ENCODE measurements at places on chromosomes 6 and 20.

DNA sequence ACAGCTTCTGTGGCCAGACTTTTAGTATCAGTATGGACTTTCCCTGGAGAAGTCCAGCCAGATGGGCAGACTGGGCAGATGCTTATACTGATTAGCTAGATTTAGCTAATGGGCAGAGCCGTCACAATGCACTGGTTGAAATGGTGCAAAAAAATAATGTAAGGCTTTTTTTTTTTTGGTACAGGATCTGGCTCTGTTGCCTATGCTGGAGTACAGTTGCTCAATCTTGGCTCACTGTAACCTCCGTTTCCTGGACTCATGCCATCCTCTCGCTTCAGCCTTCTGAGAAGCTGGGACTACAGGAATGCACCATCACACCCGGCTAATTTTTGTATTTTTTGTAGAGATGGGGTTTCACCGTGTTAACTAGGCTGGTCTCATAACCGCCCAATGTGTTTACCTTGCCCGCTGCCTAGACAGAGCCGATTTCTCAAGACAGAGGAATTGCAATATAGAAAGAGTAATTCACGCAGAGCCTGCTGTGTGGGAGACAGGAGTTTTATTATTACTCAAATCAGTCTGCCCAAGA lies 16.4 kb upstream of the KIFC1 start:
- ATAC-seq: peak; percentile 78

DNA sequence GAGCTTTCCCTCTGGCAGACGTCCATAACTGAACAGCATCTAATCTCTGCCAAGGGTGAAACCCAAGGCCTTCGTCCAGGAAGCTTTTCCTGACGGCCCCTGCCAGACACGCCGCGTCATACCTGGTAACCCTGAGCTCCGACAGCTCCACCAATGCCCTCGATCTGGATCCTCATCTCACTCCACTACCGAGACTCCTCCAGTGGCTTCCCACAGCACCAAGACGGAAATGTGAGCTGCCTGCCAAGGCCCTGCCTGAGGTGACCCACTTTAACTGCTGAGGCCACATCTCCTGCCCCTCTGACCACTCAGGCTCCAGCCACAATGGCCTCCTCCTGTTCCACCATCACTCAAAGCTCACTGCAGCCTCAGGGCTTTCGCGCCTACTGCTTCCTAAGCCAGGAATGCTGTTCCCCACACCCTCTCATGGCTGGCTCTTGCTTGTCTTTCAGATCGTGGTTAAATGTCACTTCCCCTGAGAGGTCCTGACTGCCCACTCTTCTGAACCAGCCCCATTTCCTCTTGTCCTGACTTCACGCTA lies 143.2 kb downstream of the PREX1 start:
- ATAC-seq: no peak

DNA sequence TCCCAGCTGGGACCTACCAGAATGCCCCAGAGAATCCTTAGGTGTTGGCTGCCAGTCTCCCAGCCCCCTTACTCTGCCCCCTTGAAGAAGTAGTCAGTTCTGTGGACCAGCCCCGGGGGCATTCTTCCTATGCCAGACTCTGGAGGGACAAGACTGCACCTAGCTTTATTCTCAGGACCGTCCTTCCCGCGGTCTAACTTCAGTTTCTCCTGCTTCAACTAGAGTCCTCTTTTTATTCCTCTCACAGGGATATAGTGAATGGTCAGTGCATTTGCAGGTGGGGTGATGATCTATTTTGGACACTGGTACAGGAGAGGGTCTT lies 35.9 kb upstream of the MDFI start:
- no peak for ATAC-seq

DNA sequence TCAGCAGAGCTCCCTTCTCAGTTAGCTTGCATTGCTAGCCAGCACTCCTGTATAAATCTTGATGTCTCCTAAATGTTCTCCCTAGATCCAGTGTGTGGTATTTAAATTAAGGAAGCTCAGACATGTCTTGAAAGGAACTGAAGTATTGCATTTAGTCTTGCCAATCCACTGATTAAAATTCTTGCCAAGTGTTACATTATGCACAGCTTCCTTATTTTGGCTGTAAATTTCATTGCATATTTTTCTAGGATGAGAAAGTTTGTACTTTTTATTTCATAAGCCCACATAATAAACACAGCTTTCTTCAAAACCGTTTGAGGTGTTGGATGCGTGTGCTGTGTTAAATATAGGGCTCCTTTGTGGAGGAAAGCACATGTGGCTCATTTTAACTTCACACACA lies 329.8 kb upstream of the FLRT3 start:
- no peak for ATAC-seq

DNA sequence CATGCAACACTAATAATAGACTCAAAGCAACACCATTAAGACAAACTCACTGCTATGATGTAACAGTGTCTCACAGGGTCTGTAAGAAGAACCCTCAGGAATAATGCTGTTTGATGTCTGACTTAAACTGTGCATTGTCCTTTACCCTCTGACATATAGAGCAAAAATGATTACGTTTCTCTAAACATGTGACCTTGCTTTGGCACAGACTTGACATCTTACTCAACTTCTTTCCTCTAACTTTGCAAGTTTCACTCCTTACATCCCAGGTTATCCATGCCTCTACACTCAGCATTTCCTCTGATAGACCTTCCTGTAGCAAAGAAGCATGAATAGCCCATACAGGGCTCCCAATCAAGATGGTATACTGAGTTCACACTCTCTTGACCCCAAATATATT lies 252.7 kb downstream of the UST start:
- no peak for ATAC-seq

DNA sequence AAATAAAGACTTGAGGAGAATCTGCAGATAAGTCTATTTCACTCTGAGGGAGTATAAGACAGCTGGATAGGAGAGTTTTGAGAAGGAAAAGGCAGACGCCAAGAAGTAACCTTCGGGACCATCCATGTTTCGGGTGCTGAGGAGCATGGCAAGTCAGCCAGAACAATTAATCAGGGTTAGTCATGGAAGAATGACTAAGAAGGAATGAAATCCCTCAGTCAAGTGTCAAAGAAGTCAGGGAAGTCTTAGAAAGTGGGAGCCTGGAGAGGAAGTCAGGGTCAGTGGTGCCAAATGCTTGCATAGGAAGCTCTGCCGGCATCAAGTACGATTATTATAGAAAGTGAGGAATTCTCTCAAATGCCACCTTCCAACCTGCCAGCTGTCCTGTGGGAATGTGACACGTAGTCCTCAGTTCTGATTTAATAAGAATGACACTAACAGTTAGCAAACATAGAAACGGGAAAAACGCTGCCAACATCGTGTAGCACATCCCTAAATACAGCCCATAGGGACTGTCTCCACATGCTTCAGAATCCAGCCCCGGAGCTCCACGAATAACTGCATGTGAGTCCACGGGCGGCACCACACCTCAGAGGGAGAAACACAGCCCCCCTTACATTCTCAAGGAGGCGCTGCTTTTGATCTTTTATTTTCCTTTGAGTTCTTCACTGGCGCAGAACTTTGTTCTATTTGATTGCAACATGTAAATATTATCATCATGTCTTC lies 602.7 kb downstream of the PRKN start:
- ATAC-seq: no peak

DNA sequence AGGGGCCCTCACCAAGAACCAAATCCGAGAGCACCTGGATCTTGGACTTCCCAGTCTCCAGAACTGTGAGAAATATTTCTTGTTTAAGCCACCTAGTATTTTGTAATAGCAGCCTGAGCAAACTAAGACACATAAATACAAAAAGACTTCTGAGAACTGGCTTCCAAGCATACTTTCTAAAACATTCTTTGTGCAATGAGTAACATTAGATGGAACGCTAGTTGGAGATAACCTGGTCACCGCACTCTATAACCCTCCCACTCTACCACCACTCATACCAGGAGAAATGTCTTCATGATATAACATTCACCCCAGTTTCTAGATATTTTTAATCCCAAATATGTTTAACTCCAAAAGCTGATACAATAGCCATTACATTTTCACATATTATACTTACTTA lies 169.5 kb upstream of the THEMIS start:
- ATAC-seq: no peak

DNA sequence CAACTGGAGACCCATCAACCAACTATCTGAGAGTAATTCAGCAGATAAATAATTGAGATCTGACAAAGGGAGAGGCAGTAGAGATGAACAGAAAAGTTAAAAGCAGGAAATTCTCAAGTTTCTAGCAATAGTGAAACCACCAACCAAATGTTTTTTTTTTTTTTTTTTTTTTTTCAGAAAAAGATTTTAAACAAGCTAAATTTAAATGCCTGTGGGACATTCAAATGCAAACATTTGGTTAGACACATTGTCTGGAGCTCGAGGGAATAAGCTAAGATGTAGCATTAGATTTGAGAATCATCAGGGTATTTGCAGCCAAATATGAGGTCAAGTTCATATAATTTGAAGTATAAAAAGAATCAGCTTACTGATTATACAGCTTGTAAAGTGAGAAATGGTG lies 16.4 kb downstream of the RANBP9 start:
- no peak for ATAC-seq

- ATAC-seq: no peak
These were observed 55.3 kb downstream of the STK4 start for GRCh38 chr20:45021631-45022030.

DNA sequence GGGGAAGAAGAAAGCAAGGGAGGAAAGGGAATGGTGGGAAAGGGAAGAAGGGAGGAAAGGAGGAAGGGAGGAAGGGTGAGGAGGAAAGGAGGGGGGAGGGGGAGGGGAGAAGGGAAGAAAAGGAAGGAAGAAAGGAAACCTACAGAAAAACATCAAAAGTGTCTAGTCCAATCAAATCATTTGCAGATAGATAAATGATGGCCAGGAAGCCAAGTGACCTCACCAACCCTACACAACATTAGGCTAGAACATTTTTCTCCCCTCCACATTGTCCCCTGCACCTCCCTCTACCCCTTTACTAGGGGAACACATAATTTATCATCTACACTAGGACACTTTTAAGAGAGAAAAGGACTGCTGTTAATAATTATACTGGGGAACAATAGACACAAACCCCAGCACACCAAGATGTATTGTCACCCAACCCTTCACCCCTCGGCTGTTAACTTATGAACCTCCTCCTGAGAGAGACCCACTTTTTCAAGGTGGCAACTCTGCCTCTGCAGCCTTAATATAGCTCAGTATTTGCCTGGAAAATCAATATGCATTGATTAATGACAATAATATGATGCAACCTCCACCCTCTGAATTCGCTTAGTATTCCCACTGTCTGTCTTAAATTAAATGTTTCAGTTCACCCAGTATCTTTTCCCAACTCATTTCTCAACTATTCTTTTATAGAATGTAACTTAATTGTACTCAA lies 231.2 kb downstream of the PTPRT start:
- ATAC-seq: no peak

- ATAC-seq: no peak
These were observed 2.2 kb downstream of the ADGRF4 start for GRCh38 chr6:47700596-47700995.

- peak; percentile 87 for ATAC-seq
These were observed 67.4 kb downstream of the CNBD2 start for GRCh38 chr20:36035745-36036144.

- ATAC-seq: no peak
These were observed 345.2 kb upstream of the RSPO3 start for GRCh38 chr6:126773112-126773805.

DNA sequence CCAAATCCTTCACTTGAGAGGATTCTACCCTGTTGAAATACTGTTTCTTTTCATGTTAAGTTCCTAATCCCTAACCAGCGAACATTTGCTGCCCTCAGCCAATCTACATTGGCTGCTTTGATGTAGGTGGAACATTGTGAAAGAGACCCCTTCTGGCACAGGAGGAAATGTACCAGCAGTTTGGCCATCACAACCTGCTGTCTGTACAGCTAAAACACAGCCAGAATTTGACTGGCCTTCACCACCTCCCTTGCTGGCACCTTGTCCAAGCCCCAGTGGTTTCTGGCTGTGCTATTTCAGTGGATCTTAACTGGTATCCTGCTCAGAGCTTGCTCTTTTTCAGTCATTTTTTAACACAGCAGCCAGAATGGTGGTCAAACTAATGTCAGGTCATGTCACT lies 202.1 kb upstream of the EPHA7 start:
- ATAC-seq: no peak

DNA sequence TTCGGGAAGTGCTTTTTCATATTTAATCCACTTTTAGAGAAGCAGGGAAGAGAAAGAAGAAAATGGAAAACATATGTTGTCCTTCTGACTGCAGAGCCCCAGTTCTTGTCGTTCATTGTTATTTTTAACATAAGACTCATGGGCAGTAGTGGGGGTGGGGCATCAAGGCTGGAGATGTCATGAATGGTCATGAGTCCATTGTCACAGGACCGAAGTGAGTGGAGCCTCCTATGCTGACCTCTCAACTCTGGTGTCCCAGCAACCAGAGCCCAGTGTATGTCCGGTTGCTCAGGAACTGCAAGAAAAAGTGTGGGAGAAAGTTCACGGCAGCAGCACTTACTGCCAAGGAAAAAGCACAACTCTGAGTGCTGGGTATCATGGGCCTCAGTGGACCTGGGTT lies 108.6 kb downstream of the BANF2 start:
- ATAC-seq: peak; percentile 34

DNA sequence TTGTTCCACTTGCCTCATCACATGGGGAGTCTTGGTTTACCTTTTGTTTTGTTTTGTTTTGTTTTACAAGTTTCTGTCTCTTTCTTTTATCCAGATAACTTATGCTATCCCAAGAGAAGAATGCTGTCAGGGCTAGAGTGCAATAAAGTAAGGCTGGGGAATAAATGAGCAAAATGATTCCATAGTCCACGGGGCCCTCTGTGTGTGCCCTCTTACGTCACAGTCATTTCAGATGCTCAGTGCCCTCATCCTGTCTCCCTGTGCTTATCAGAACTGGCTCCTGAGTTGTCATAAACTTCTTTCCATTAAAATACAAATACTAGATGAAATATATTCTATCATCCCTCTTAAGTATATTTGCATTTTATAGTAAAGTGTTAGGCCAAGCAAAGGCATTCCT lies 30.8 kb upstream of the ENPP1 start:
- no peak for ATAC-seq

- no peak for ATAC-seq
These were observed 253.0 kb downstream of the RFPL4B start for GRCh38 chr6:112600168-112600567.

- ATAC-seq: no peak
These were observed 1225.9 kb upstream of the MAP3K7 start for GRCh38 chr6:91812596-91813274.

All from esophagus mucosa (tissue), 1 donor.